NCI-H446 treated with DMSO at 0.1 percent for 48 hours (cell line): ENCODE measurements at places on chromosomes 4 and X.
A peak's percentile ranks its signal among the peaks of the same experiment; 100 is the strongest.

DNA sequence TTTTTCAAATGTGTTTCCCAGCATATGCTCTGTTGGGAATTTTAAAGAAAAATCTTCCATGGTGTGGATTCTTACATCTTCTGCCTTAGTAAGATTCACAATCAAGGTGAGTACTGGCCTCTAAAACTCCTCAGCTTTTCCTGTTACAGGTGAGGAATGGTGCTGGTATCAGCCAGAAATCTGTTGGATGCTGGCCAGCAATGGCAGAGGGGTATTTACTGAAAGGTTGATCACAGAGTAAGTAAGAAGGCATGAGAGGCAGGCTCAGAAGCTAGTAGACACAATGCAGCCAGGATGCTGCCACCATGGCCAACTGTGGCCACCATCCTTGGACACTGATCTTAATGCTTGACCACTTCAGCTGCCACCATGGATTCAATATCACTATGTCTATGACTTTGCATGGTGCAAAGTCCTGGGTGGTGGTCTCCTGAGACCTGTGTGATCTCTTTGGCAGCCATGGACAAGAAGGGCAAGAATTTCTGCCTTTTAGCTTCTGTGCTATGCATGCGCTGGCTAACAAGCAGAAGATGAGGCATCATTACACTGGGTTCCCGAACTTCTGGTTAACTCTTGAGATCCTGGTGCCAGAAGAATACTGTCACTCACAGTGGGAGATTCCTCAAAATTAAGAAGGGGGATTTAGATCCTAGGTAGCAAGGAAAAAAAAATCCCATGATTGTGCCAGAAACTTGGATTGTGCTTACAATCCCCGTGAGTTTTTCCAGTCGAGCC, 60.2 kb downstream of the CHRNA9 start:
- no peak for DNase-seq

DNA sequence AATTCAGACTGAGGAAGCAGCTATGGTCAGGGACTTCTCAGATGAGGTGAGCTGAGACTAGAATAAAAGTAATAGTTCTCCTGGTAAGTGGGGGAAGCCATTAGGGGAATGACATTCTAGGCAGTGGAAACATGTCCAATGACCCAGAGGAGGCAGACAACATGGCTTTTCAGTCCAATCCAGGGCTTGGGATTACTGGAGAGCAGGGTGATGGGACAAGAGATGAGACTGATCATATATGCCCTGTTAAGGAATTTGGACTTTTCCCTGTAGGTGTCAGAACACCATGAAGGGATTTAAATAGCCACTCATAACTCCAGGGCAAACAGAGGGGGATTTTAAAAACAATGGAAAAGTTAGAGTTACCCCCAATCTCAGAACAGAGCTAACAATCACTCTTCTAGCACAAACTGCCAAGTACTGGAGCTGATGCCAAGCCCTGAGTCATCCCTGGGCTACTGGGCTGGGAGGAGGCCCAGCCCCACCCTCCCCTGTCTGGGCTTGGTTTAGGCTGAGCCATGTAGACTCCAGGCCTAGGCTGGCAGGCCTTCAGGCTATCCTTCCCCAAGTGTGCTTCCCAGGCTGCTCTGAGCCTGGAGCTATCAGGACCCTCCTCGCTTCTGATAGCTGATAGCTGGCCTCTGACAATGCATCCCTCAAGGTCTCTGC, 22.7 kb upstream of the MSN start:
- DNase-seq = peak; percentile 47

DNA sequence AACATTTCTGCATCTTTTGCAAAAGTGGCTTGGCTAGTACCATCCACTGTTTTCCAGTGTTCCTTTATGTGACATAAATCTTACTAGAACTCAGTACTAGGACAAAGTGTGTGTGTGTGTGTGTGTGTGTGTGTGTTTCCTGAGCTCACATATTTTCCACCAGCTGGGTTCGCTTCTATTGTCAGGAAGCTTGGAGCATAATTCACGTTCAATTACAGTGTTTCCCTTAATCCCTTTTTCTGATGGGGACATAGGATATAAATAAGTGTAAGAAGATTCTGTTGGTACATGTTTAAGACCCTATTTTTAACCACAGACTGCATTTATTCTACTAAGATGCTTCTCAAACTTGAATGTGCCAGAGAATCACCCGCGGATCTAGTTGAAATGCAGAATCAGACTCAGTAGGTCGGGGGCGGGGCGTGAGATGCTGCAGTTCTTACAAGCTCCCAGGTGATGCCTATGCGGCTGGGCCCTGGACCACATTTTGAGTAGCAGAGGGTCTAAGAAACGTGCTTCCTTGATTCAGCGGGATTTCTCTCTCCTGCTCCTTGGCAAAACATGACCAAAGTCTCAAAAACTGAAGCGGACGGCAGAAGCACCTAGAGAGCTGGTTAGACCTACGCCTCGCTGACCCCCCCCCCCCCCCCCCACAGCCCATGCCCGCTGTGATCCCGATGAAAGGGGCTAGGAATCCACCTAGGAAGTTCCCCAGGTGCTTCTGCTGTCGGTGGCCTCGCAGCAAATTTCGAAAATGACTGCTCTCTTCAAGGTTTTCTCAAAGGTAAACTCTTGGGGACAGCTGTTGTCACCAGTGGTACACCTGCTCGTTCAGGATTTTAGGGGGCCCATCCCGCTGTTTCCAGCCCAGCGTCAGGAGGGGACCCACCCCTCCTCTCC, 797 bp downstream of the CD99L2 start:
- DNase-seq = no peak

GRCh38 chrX:116111934-116112595, 58.5 kb upstream of the AGTR2 start:
- no peak for DNase-seq

DNA sequence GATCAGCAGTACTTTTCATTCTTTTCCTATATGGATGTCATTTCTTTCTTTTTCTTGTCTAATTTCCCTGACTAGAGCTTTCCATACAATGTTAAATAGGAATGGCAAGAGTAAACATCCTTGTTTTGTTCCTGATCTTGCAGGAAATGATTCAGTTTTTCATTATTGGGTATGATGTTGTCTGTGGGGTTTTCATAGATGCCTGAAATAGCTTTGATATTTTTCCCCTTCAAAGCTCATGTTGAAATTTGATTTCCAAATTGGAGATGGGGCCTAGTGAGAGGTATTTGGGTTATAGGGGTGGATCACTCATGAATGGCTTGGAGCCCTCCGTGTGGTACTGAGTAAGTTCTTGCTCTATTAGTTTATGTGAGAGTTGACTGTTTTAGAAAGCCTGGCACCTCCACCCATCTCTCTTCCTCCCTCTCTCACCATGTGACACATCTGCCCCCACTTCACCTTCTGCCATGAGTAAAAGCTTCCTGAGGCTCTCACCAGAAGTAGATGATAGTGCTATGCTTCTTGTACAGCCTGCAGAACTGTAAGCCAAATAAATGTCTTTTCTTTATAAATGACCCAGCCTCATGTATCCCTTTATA, 22.3 kb upstream of the VSIG1 start:
- DNase-seq = no peak

DNA sequence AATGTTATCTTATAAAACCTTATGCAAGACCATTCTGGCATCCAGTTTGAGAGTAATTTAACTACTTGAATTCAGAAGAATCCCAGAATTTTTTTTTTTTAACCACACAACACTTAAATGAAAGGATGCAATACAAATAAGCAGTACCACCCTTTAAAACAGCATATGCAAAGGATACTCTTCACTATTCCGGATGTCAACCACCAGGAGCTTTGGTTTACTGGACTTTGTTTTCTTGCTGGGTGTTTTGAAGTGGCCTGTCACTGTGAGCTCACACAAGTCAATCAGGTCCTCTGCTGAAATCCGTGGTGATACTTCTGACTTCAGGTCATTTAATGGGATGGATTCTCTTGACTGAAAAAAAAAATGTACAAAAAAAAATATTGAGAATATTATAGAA, 200.0 kb downstream of the TBCK start:
- no peak for DNase-seq

GRCh38 chr4:5029447-5029846, 10.2 kb upstream of the CYTL1 start:
- DNase-seq = no peak

DNA sequence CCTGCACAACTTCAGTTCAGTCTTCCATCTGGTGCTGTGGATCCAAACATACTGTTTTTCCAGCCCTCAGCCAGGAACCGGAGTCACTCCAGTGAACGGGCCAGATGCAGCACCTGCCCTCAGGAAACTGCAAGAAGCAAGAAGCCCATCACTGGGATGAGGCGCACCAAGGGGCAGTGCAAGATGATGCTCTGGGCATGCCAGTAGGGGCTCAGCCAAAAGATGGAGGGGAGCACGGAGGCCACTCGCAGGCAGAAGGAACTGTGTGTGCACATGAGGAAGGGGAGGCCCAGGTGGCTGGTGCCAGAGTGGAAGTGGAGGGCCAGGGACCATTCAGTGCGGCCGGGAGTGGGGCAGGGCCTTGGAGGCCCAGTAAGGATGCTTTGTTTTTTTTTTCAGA, 161.7 kb upstream of the MAMLD1 start:
- DNase-seq = no peak

- DNase-seq = no peak
Measured at GRCh38 chr4:184808713-184809050, 17.1 kb downstream of the ACSL1 start.

DNA sequence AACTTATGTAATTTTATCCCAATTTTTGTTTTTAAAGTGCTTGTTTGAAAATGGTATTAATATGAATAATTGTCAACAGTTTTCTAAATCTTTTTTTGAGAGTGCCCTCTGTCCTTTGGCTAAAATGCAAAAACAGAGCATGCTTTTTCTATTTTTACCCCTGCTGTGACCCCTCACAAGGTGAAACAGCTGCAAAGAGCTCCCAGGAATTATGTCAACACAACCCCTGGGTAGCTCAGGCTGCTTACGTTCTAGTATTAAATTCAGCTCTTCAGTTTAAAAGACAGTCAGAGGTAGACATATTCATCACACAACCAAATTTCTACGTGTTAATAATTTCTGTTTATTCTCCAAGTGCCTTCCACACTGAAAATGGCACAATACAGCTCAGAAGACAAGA, 367.5 kb downstream of the PRDM5 start:
- no peak for DNase-seq

- DNase-seq = no peak
Measured at GRCh38 chr4:175635546-175635945, 176.5 kb downstream of the GPM6A start.

- DNase-seq = no peak
Measured at GRCh38 chr4:12270546-12270945, 841.9 kb upstream of the HS3ST1 start.

DNA sequence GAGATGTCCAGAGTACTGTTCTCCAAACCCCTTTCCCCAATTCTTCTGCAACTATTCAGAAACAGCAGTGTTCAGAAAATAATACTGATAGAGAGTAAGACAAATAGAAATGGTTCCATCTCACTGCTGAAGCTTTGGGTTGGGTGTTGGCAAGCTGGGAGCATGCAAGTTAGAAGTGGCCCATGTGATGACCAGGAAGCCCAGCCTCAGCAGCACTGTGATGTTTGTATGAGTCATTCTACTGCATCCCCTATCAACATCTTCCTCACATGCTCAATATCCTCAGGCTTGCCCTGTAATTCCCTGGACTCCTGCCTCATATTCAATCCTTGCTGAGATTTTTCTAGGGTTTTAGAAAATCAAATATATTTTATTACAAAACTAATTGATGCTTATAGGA, 96.5 kb downstream of the CHRDL1 start:
- DNase-seq = no peak

DNA sequence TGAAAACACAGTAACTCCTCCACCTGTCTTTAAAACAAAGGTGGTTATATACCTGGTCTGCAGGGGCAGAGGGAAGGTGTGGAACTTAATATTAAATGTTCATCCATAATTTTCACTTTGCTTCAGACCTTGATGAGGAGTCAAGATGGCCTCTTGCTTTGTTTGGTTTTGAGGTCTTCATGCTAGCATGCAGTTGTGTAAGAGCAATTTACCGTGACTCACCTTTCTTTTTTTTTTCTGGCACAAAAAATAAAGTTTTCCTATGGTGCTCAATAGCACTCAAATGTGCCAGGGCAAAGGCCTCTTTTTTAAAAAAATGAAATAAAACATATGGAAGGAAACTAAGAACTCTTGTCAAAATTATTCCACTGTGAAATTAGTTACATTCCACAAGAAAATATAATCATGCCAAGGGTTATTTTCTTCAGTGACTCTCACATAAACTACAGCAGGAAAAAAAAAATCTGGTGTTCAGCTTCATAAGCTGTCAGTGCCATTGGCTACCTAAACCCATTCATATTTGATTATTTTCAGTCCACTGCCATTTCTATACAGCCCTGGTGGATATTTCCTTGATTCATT, 128.2 kb downstream of the SLC7A11 start:
- DNase-seq = no peak

GRCh38 chr4:13815231-13815630, 187.7 kb upstream of the BOD1L1 start:
- DNase-seq = no peak

DNA sequence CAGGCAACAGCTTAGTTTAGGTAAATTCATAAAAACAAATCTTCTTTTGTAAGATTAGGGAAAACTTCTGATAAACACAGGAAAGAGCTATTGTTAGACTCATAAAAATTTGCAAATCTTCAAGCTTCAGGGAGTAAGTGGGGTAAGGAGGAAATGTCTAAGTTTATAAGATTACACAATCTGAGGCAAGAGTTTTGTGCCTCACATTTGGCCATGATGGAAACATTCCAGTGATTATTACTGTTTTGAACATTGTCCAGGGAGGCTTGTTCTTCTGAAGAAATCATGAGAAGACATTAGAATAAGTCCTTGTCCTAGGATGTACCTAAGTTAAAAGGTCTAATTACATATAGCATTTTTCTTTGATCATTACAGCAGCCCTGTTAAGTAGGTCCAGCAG, 72.8 kb downstream of the MAOB start:
- DNase-seq = no peak

GRCh38 chr4:159401226-159401712, 298.4 kb downstream of the RAPGEF2 start:
- no peak for DNase-seq

- DNase-seq = no peak
Measured at GRCh38 chr4:168720396-168720900, 223.6 kb downstream of the PALLD start.

- no peak for DNase-seq
Measured at GRCh38 chr4:173046818-173047217, 121.8 kb upstream of the GALNT7 start.

- DNase-seq = no peak
Measured at GRCh38 chr4:12615822-12616221, 868.3 kb downstream of the RAB28 start.

GRCh38 chrX:35842674-35843073, 44.5 kb downstream of the MAGEB16 start:
- DNase-seq = no peak
